H1 (cell line): ENCODE measurements at places on chromosomes 2 and 18. TPM values are rescaled to one million over a fixed set of nuclear protein-coding genes. Genes with fewer than 3 reads are reported as not detected.
A peak's percentile ranks its signal among the peaks of the same experiment; 100 is the strongest.

Gene C2orf15
- 5.5 and 6.5 TPM in 2 replicates for total RNA-seq

DNA sequence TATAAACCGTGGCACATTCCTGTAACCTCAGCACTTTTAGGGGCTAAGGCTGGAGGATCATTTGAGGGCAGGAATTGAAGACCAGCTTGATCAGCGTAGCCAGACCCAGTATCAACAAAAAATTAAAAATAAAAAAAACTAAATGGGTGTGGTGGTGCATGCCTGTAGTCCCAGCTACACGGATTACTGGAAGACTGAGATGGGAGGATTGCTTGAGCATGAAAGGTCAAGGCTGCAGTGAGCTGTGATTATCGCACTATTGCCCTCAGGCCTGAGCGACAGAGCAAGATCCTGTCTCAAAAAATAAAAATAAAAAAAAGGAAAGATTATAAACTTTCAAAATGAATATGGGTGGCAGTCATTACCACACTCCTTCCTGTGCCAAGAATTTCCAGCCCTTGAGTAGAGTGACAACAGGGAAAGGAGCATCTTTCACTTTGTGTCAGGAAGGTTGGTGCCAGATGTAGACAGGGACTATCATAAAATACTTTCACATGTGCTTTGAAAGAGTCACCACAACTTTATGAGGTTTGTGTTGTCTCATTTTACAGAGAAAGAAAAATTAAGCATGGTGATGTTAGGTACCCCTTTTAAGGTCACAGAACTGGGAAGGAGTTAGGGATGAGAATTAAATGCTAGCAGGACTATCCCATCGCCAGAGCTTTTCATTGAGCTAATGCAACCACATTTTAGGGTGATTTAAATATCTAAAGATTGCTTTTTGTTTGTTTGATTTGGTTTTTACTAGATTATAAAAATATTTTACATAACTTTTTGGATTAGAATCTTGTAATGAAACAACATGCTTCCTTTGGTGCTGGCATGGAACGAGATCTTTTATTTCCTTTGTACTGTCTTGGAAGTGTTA, 1617.4 kb upstream of the ACVR2A start:
- DNase-seq: no peak

DNA sequence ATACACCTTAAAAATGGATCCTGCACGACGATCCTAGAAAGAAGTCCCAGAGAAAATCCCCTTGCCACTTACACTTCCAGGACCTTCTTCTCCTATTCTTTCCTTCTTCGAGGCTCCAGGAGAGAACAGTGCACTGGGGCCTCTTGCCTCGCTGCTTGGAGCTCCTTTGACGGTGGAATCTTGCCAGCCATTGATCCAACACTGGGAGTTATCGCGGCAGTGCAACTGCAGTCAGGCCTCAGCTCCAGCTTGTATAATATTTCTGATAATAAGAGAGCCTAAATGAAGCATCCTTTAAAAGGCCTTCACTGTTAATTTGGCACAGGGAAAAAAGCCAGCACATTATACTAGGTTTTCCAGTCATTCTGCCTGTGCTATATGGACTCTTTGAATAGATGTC, 216.9 kb upstream of the PARD3B start:
- no peak for DNase-seq

GRCh38 chr18:33446604-33447003, 6.1 kb upstream of the CCDC178 start:
- DNase-seq: no peak

Gene IMPA2
- total RNA-seq: 135 and 140 TPM in 2 replicates

GRCh38 chr2:238391042-238391689, 35.6 kb upstream of the ASB1 start:
- no peak for DNase-seq

Gene CCDC178
- total RNA-seq: not detected in 2 replicates

GRCh38 chr2:191049728-191050639, 36.0 kb upstream of the STAT1 start:
- no peak for DNase-seq

GRCh38 chr2:95306336-95306895, 9.3 kb downstream of the KCNIP3 start:
- DNase-seq: no peak

DNA sequence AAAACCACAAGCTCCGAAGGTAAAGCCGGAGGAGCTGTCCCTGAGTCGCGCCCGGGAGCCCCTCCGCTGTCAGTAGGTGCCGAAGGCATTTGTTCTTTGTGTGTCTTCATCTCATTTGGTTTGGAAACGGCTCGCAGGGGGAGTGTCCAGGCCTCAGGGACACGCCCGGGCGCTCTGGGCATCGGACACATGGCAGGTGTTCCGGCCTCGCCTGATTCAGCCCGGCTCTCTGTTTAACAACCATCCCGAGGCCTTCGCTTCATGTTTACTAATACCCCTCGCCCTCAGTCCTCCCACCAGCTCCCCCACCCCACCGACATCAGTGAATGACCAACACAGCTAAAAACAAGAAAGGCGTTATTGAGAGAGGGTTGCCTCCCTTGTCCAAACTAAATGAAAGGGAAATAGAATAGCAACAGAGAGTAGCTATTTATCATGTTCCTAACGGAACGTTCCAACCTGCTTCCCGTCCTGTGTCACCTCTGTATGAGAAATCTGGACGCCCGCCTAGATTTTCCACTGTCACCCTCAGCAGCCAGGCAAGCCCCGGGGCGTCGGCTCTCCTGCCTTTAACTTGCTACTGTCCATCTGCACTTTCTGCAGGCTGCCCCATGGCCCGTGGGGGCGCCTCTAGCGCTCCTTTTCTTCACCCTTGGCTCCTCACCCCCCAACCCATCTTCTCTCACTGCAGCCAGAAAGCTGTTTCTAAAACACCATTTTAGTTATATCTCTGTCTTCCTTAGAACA, 73.9 kb downstream of the MYCN start:
- no peak for DNase-seq

GRCh38 chr2:134950886-134951285, 32.3 kb downstream of the CCNT2 start:
- DNase-seq: no peak

DNA sequence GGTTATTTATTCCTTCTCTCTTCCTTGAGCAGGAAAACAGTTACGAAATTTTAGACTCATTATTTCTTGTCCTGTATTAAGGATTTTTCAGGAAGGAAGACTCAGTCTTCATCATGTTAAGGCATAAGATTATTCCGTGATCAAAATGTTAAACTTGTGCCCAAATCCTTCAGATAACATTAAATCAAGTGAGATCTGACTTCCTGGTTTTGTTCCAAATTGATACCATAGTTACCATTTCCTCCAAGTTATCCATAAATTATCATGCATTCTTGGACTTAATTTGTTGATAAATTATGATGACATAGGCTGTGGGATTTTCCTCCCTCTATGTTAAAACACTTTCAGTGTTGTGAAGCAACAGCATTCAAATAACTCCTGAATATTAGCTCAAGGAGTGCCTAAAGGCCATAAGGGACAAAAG, 31.9 kb downstream of the EFEMP1 start:
- no peak for DNase-seq

Gene KCNG2
- total RNA-seq: 0.19 TPM in 1 of 2 replicates, not detected in the other

DNA sequence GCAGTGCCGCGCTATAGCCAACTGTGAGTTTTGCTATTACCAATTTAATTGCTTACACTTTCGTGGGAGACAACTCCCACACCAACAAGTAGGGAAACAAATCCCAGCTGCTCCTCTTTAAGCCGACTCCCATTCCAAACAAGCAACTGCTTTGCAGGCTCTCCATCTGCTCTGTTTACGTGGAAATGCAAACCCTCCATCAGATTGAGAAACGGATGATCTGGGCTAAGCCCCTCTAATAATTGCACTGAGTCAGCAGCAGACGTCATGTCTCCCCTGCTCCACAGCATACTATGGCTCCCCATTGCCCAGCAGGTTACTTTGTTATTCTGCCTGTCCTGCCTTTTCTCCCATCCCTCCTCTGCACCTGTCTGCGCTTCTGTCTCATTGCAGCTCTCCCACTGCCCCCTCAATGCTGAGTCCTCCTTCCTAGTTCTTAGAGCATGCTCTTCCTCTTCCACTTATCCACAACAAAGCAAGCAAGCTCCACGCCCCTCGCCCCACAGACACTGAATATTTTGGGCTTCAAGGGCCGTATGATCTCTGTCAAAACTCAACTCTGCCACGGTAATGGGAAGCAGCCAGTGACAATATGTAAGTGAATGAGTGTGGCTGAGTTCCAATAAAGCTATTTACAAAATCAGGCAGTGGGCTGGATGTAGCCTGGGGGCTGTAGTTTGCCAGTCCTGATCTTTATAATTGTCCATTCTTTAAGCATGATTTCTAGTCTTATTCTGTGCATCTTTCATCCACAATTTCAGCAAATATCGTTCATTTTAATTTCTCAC, 39.5 kb upstream of the ARL4C start:
- DNase-seq: no peak

DNA sequence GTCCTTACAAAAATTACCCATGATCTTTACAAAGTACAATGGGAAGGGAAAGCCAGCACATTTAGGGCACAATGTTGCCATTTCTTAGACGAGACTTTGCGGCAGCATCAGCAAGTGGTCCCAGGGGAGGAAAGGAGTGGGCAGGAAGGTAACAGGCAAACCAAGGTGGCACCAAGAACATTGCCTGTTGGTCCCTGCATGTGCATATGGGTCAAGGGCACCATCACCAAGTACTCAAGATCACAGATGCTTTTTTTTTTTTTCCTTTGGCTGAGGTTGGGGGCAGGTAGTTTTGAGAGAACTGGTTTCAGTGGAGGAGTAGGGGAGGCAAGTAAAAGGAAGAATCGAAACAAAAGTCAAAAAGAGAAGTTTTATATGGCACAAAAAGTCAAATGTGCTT, 752 bp upstream of the CYTIP start:
- DNase-seq: no peak

DNA sequence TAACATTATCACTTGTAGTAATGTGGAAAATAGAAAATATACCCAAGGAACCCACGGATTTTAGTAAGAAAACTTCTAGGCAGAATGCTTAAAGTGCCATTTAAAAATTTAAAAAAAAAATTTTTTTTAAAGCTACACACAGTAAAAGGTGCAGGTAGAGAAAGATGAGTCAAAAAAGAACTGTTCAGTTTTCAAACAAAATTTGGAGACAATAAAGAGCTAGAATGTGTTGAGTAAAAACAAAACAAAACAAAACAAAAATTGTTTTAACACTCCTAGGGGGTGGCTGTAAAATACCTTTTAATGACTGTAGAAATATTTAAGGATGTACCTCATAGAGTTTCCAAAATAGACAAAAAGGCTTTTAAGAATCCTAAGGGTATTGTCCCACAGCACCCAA, 212.0 kb downstream of the TGIF1 start:
- no peak for DNase-seq

DNA sequence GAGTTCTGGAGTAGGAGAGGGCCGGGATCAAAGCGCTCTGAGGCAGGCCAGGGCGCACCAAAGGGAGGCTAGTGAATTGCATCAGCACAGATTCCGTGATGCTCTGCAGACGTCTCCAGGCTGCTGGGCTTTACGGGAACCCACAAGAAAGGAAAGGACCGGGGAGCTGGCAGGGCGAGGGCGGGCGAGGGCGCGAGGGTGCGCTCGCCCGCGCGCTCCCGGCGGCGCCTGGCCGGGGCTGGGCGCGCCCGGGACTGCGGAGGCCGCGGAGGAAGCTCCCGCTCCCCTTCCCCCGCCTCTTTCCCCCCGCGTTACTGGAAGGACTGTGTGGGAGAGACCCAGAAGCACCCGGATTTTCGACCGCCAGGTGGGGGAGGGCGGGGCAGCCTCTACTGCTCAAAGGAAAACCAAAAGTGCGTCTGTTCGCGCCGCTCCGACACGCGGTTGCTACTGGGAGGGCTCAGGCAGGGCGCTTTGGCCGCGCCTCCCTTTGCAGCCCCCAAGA, 2.4 kb upstream of the FOSL2 start:
- peak; percentile 25 for DNase-seq

Gene ZAP70
- not detected in 2 replicates for total RNA-seq

DNA sequence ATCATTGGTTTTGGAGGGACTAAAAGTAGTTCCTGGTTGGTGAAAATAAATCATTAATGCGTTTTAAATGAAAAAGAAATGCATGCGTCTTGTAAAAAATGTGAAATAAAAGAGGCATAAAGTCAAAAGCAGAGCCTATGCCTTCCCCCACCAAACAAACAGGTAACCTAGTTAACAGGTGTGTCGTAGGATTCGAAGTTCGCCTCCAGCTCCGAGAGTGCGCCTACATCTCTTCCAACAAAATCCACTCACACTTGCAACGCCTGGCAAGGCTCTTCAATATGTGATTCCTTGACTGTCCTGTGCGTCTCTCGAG, 677 bp upstream of the SMAD4 start:
- no peak for DNase-seq

- peak; percentile 26 for DNase-seq
Observed at GRCh38 chr2:111054791-111055691, 65.7 kb upstream of the BCL2L11 start.

Gene FEV
- not detected in 2 replicates for total RNA-seq

DNA sequence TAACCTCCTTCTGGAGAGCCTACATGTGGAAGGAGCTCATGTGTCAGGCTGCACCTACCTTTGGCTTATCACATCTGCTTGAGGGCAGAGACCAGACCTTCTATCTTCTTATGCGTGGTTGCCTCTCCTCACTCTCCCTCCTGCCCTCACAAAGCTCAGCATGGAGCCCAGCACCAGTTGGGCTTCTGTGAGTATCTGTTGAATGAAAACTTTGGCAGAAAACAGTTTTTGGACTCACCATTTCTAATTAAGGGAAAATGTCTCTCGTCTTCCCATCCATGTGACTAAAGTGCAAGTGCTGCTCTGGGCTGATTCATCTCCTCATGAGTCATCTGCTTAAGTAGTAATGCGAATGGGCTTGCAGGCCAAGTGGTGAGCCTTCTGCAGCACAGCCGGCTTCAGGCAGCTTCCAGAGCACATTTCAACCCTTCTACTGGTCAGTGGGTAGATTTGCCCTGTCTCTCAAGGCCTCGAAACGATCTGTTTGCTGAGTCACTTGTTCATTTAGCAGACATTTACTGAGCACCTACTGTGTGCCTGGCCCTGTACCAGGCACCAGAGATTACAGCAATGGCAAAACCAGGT, 102.6 kb downstream of the VSNL1 start:
- DNase-seq: no peak

Gene IL37
- not detected in 2 replicates for total RNA-seq

GRCh38 chr2:43309935-43310334, 83.5 kb upstream of the ZFP36L2 start:
- DNase-seq: no peak

DNA sequence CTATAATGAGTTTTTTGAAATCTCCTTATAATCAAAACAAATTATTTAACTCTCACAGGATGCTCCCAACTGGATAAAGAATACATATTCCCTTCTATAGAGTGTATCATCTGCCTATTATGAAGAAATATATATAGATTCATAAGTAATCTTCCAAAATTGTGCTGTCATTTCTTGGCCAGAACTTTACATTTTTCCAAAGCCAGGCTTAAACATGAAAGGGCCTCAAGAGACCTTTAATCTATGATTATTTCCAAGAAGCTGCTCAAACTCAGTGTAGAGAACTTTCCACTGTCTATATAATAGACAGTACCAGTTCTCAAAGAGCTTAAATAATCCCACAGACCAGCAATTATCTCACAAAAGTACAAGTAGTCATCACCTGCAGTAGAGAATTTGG, 211.0 kb downstream of the AKAIN1 start:
- no peak for DNase-seq

GRCh38 chr18:53984021-53984420, 240.4 kb downstream of the MBD2 start:
- DNase-seq: no peak
